Inflammatory macrophage treated with lipopolysaccharide for 1 hour (primary cell): ENCODE measurements at places on chromosomes 1 and 21.

DNA sequence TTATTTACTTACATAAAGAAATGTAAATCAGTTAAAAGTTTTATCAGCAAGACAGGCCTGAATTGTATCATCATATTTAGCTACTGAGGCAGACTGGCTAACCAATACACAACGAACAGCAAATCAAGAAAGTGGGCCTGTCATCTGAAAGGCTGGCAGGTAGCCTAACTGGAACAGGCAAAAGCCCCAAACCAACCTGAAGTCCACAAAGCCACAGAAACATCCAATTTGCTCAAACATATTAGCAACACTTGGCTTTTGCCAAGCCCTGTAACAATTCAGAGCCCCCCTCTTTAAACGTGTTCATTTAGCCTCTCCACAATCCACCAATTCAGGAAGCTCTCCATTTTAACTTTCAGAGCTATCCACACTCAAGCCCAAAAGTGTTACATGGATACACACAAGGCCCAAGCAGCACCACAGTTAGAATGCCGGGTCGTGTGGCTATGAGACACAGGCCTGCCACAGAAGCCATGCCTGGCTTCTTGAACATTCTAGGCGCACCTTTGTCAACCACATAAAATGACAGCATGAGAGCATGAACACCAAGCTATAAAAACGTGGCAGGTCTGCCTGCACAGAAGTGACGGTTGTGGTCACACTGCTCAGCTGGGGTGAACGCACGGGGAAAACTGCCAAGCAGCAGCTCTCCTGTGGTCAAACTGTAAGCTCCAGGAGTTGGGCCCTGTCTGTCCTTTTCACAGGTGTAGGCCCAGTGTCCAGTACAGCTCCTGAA, 49.3 kb downstream of the CD34 start:
- DNase-seq = no peak

- no peak for DNase-seq
Measured at GRCh38 chr1:227937031-227937837, 10.5 kb downstream of the WNT9A start.

GRCh38 chr1:80171631-80172030, 1165.1 kb upstream of the ADGRL4 start:
- no peak for DNase-seq

- peak; percentile 51 for DNase-seq
Measured at GRCh38 chr1:85328713-85329397, 52.4 kb upstream of the BCL10 start.

GRCh38 chr1:222275001-222275728, 272.7 kb downstream of the HHIPL2 start:
- no peak for DNase-seq

- no peak for DNase-seq
Measured at GRCh38 chr1:204345941-204346645, 13.6 kb downstream of the PLEKHA6 start.

- DNase-seq = peak; percentile 62
Measured at GRCh38 chr1:158328426-158328825, 2.9 kb downstream of the CD1B start.

DNA sequence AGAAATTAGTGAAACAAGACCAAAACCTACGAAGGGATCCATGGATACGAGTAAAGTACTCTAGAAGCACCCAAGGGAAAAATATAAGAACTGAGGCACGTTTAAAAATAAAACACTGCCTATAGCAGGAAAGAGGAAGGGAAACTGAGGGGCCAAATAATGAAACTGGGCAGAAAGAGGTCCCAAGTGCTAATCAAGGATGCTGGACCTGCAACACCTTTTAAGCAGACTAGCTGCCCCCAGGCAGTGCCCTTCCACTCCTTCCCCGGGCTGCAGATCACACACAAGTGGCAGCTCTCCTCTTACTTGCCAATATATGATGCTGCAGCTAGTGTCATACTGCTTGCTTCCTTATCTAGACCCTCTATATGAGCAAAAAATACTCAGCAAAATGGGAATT, 7.6 kb upstream of the OTUD7B start:
- DNase-seq = no peak

GRCh38 chr21:43299441-43300277, 127.3 kb downstream of the SIK1 start:
- DNase-seq = no peak

DNA sequence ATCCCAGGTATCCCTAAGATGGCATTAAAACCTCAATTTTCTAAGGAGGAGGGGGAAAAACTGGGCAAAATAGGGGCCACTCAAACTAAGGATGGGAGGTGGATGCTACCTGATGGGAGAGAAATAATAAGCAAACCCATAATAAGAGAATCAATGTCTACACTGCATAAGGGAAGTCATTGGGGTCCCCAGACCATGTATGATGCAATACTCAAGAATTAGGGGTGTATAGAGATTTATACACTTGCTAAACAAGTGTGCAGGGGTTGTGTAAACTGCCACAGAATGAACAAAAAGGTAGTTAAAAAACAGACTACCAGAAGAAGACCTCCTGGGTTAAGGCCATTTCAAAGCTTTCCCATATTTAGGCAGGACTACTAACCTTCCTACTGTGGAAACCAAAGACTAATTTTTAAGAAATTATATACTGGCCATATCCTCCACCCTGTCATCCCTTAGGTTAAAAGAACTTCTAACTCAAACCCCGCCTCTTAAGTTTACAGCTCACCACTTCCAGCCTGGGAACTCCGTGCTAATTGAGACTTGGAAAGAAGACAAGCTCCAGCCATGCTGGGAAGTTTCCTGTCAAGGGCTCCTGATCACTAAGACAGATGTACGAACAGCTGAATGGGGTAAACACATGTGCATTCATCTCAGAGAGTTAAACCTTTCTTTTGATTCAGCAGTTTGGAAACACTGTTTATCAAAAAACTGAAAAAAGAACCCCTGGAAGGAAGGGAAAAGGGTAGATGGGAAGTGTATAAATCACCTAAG, 64.4 kb upstream of the TLR5 start:
- DNase-seq = no peak

DNA sequence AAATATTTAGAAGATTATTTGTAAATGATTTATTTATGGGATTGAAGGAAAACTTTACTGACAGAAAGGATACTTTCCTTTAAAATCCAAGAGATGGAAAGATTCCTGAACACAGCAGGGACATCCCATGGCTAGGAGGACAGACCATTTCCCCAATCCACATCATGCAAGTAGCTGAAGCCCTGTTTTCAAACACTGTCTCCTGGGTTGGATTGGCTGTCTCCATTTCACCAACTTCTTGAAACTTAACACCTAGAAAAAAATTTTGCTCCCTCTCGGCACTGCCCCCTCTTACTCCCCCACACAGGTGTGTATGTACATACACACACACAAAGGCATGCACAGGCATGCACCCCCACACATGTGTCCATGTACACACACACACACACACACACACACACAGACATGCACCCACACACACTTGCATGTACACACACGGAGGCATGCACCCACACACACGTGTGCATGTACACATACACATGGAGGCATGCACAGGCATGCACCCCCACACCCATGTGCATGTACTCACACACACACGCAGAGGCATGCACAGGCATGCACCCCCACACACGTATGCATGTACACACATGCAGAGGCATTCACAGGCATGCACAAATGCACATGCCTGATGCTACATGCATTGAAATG, 320.0 kb downstream of the CHRM3 start:
- no peak for DNase-seq

- no peak for DNase-seq
Measured at GRCh38 chr1:234956821-234957329, 171.8 kb downstream of the TOMM20 start.

DNA sequence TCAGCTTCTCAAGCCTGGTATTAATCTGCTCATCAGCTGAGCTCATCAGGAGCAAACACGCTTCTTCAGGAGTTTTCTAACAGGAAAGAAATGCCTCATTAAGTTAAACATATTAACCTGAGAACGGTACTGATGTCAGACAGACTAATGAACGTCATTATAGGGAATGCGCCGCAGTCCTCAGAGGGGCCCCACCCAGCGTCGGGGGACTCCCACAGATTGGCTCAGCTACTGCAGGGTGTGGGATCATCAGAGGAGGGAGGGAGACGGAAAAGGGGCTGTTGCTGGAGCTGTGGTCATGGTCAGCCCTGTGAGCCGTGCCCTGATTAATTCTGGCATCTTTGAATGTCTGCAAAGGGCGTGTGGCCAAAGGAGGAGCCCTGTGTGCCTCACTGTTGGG, 348.5 kb downstream of the PTPRU start:
- DNase-seq = no peak

DNA sequence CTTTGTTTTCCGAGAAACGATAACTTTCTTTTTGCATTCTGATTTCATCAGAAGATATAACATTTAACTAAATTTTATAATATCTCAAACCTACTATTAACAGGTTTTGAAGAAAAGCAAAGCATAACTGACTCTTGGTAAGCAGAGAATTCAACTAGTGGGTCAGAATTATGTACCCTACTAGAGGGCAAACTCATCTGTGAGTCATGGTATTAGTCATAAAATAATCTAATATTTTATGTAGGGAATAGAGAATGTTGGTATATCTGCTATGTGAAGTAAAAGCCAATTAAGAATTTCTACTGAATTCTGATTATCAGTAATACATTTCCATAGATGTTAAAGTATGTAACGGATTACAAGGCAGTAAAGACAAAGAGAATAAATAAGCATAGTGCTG, 56.8 kb downstream of the USP1 start:
- no peak for DNase-seq

- peak; percentile 93 for DNase-seq
Measured at GRCh38 chr1:231663211-231663792, 36.7 kb downstream of the DISC1 start.

DNA sequence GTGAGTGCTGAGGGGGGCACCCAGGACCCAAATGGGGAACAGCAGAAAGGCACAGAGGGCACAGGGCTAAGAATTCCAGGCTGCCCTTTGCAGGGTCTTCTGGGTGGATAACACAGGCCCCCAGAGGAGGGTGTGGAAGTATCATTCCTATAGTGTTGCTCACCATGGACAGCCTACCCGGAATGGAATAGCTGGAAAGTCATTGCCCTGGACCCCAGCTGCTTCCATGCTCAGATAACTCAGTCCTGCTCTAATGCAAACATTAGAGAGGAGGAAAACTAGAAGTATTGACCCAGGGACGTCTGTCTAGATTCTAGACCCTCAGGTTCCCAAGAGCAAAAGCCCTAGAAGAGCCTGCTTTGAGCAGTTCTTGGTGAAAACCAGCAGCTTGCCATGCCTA, 24.7 kb downstream of the SLC6A17 start:
- DNase-seq = no peak

GRCh38 chr1:230176871-230177411, 109.9 kb downstream of the GALNT2 start:
- DNase-seq = no peak

GRCh38 chr1:207944571-207944970, 33.6 kb upstream of the CD34 start:
- no peak for DNase-seq

- no peak for DNase-seq
Measured at GRCh38 chr1:174219606-174220370, 60.5 kb downstream of the RABGAP1L start.

GRCh38 chr21:38628349-38628748, 130.1 kb upstream of the ERG start:
- DNase-seq = no peak

DNA sequence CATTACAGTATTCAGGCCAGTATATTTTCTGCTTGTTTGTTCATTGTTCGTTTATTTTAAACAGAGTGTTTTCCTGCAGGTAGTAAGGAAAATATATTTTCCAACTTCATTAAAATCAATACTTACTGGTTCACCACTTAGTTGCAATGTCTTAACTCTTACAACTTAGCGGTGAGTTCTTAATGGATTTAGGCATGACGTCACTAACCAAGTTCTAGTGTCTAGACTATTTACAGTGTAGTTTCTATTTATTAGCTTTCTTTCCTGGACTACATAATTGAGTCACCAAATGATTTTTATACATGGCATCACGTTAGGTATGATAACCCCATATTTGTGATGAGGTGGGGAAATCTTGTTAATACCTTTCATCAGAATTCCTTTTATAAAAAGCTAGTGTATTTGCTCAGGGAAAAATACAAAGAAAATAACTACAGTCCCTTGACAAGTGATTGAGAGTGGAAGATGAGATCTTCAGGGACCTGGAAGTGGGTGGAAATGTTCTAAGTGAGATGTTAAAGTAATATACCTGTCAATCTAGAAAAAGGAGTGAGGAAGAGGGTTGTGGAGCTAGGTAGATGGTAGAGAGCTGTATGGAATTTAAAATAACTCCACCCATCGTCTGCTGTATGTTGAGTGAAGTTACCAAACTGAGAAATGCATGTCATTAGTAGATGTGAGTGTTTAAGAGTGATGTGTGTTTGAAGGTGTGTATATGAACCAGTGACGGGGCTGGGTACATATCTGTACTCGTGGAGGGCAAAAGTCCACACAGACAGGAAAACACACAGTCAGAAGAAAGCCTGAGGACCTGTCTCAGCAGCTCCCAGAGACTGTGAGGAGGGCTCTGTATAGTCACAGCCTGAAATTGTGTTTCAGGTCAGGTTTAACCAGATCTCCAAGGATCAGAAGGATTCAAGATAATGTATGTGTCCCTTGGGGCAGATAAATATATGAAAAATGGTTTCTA, 197.6 kb upstream of the ADAMTS5 start:
- no peak for DNase-seq

DNA sequence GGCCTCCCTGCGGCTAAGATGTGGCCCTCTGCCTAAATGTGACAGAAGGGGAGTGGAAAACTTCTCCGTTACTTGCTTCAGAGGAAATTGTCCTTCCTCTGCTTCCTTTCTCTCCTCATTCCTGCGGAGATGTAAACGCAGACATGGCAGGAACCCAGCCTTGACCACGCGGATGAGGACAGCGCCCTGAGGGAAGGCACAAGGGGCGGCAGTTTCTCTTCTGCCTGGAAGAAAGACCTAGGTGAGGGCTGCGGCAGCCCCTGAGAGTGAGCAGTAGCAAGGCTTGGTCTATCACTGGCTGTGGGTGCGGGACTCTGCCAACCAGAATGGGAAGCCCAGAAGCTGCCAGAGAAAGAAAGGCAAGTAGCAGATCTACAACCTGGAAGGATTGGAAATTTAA, 14.0 kb upstream of the CTPS1 start:
- no peak for DNase-seq

- DNase-seq = no peak
Measured at GRCh38 chr1:234531151-234531635, 52.2 kb upstream of the TARBP1 start.

GRCh38 chr1:248144513-248145198, at the start of gene OR2M5:
TSS of gene OR2M5 (plus strand) at chr1:248145148. CDS start at chr1:248145148, 0 bp downstream.
- DNase-seq = no peak

DNA sequence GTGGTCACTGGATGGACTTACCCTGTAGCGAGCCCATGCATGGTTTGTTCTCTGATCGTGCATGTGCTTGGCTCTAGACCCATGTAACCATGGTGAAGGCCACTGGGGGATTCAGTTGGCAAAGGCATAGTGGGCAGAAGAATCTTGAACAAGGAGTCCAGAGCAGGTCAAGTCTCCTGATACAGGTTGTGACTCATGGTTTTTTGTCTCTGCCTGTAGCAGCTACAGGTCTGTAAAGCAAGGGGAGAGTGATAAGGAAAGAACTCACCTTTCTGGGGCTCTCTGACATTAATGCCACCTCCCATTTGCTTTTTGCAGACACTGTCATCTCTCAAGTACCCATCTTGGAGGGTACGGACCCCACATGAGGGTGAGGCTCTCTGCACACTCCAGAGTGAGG, 153.4 kb upstream of the CAMK1G start:
- DNase-seq = no peak
